ENCODE measurements at places on chromosomes 6 and 20. TPM values are rescaled to one million over a fixed set of nuclear protein-coding genes. Genes with fewer than 3 reads are reported as not detected.
A peak's percentile ranks its signal among the peaks of the same experiment; 100 is the strongest.

Gene TRIM15
- not detected for total RNA-seq

GRCh38 chr20:22511943-22512910 lies 72.1 kb downstream of the FOXA2 start:
- no peak for DNase-seq
- H3K4me1 ChIP-seq, result no peaks in the 10 kb centered on the region
- H3K27ac ChIP-seq, result no peak overlapping the region
- no peaks in the 10 kb centered on the region for H3K36me3 ChIP-seq
- H3K27me3 ChIP-seq, result no peaks in the 10 kb centered on the region

Gene MEP1A
- not detected for total RNA-seq

Gene PLCB4
- total RNA-seq, result 28.3 TPM

Gene BEND3
- total RNA-seq, result 1.8 TPM

DNA sequence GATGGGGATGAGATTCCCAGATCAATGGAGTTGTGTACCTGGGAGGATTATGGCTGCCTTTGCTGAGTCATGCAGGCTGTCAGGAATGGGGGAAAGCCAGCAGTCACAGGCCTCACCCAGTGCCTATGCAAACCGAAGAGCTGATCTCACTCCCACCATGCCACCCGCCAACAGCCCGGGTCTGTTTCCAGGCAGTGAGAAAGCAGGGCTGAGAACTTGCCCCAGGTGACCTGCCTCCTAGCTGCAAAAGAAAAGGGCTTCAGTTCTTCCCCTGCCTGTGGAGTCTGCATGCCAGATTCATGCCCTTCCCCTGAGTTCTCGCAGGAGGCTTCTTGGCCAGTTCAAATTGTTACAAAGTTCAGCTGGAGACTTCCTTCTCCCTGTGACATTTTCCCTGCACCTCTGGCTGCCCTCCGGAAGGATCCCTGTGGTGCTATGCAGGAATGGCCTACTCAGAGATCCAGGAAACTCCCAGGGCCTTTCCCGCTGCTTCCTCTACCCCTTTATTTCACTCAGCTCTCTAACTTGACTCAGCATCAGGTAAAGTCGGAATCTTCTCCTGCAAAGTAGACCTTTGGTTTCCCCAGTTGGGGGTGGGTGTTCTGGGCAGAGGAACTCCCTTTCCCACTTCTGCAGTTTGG lies 71.5 kb upstream of the B3GAT2 start:
- H3K4me3 ChIP-seq, result no peak overlapping the region
- DNase-seq, result no peak
- no peaks in the 10 kb centered on the region for H3K27me3 ChIP-seq

DNA sequence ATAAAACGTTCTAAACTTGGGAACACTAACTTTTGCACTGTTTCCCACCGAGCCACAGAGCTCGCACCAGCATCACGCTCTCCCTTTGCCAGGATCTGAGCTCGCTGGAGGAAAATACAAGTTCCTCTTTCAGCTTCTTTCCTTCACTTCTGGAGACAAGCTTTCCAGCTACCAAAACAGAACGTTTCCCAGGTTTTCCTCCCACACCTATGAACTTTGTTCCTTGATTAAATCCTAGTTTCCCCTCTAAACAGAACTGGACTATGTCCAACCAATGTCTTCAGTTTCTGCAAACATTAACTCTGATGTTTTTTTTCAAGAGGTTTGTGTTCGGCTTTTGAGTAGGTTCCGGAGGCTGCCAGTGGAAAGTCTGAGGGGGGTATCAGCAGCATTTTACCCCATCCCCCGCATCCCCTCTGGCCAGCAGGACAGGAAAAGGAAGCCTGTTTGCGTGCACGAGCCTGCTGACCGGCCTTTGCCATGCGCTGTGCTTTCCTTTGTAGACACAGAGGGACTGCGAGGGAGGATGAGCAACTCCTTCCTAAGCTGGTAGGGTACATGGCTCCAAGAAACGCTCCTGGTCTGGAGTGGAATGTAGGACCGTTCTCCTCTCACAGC lies 135.5 kb downstream of the LY86 start:
- no peaks in the 10 kb centered on the region for H3K36me3 ChIP-seq
- peak; percentile 50 for DNase-seq
- H3K27ac ChIP-seq, result peak overlapping the region; percentile 8
- H3K27me3 ChIP-seq, result no peaks in the 10 kb centered on the region

Gene IL17A
- not detected for total RNA-seq

GRCh38 chr20:13264907-13265306 lies 43.8 kb downstream of the ISM1 start:
- no peak for DNase-seq
- H3K27ac ChIP-seq, result no peak overlapping the region
- H3K27me3 ChIP-seq, result peaks cover 3% of the 10 kb centered on the region
- no peaks in the 10 kb centered on the region for H3K4me1 ChIP-seq
- H3K36me3 ChIP-seq, result no peaks in the 10 kb centered on the region

- DNase-seq, result peak; percentile 34
- H3K4me1 ChIP-seq, result no peaks in the 10 kb centered on the region
- H3K27ac ChIP-seq, result no peak overlapping the region
- peaks cover 14% of the 10 kb centered on the region for H3K27me3 ChIP-seq
These were observed 10.2 kb upstream of the TMEM170B start for GRCh38 chr6:11527274-11527870.

Gene MAS1
- total RNA-seq, result not detected

GRCh38 chr6:43150051-43150751 lies 20.9 kb upstream of the SRF start:
- peak; percentile 16 for DNase-seq
- H3K27me3 ChIP-seq, result no peaks in the 10 kb centered on the region
- peaks cover 1% of the 10 kb centered on the region for H3K4me1 ChIP-seq

DNA sequence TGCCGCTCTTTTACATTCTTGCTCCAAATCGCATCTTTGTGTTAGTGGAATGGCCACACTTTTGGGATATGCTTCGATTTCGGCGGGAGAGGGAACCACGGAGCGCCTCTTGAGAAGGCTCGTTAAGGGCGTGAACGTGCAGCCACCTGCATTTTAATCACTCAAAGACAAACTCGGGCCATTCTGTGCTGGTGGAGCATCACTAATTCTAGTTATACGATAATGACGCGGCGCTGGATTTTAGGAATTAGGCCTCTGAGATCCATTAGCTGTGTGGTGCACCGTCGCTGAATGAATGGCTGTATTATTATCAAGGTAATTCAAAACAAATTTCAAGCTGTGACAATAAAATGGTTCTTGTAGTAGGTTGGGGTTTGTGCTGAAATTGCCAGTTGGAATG lies 305.6 kb downstream of the CDH4 start:
- peaks cover 10% of the 10 kb centered on the region for H3K4me1 ChIP-seq
- no peak overlapping the region for H3K27ac ChIP-seq
- no peaks in the 10 kb centered on the region for H3K36me3 ChIP-seq

DNA sequence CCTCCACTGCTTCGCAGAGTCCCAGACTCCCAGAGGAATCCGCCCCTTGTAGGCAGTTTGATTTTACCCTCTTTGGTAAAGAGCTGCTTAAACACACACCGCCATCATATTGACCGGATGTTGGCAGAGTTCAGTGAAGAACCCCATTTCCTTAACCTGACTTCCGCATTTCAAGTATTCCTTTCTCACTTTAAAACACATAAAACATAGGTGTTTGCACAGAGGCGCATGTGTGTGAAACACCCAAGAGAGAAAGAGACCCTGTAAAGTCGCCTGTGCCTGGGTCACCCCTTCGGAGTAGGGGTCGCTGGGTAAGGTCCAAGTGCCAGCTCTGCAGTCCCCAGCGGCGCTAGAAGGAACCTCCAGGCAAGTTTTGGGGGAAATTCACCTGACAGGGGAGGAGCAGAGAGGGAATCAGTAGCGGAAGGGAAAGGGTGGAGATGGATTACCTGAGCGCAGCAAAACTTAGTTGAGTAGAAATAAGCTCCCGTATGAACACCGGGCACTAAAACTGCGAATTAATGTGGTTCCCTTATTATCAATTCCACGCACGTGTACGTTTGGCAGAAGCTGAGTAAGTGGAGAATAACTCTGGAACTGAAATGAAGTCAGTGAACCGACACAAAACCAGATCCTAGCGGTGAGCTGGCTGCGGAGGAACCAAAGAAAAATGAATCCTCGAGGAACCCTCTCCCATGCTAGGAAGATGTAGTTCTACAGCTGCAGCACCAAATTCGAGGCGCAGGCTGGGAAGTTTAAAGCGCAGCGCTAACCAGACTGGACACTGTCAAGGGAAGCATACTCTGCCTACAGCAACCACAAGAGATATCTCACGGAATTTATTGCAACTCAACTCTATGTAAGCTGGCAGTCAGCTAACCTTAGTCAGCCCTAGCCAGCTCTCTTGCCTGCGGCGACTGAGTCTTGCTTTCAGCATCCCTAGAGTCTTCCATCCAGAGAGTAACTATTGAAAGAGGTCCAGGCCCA lies 3.5 kb upstream of the HTR1B start:
- no peaks in the 10 kb centered on the region for H3K4me1 ChIP-seq
- H3K27me3 ChIP-seq, result peaks cover 17% of the 10 kb centered on the region
- H3K27ac ChIP-seq, result peak overlapping the region; percentile 38
- DNase-seq, result peak; percentile 28

Gene ESF1
- 2.7 TPM for total RNA-seq

Gene C4A
- 0.83 TPM for total RNA-seq

- no peak for DNase-seq
- no peak overlapping the region for H3K27ac ChIP-seq
- H3K4me3 ChIP-seq, result no peak overlapping the region
- no peaks in the 10 kb centered on the region for H3K4me1 ChIP-seq
- no peaks in the 10 kb centered on the region for H3K27me3 ChIP-seq
These were observed 178.2 kb downstream of the LRFN2 start for GRCh38 chr6:40408786-40409542.

Gene KHDRBS2
- not detected for total RNA-seq

GRCh38 chr20:47244451-47244850 lies 112.0 kb downstream of the ZMYND8 start:
- H3K4me1 ChIP-seq, result peaks cover 15% of the 10 kb centered on the region
- no peaks in the 10 kb centered on the region for H3K27me3 ChIP-seq
- H3K36me3 ChIP-seq, result peaks cover 24% of the 10 kb centered on the region
- H3K4me3 ChIP-seq, result no peak overlapping the region
- H3K27ac ChIP-seq, result no peak overlapping the region
- no peak for DNase-seq
